ENCODE measurements at places on chromosomes 7 and 10. TPM values are rescaled to one million over a fixed set of nuclear protein-coding genes. Genes with fewer than 3 reads are reported as not detected.

DNA sequence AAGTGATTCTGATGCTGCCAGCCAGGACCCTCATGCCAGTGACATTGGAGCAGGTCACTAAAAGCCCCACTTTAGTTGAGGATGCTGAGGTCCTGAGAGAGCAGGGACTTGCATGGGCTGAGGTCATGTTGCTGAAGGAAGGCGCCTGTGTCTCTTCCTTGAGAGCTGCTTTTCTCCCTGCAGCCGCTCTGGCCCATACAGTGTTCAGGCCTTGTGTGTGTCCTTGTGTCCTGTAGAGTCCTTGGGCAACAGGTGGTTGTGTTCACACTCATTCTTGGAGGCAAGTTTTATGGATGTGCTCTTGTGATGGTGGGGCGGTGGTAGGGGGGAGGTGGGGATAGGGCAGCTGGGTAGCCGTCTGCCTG lies 33.3 kb downstream of the TSPAN14 start:
- DNase-seq: no peak
- peaks cover 53% of the 10 kb centered on the region for H3K4me1 ChIP-seq
- H3K36me3 ChIP-seq: no peaks in the 10 kb centered on the region
- H3K27ac ChIP-seq: peak overlapping the region; percentile 48
- H3K27me3 ChIP-seq: no peaks in the 10 kb centered on the region
- no peak overlapping the region for H3K4me3 ChIP-seq

GRCh38 chr7:116259871-116260440 lies 49.6 kb downstream of the TES start:
- H3K4me1 ChIP-seq: no peaks in the 10 kb centered on the region
- no peaks in the 10 kb centered on the region for H3K36me3 ChIP-seq
- H3K27ac ChIP-seq: no peak overlapping the region

GRCh38 chr10:63266391-63267316 lies 133.5 kb downstream of the NRBF2 start:
- no peak for DNase-seq
- H3K36me3 ChIP-seq: no peaks in the 10 kb centered on the region
- H3K27ac ChIP-seq: peak overlapping the region; percentile 89
- peak overlapping the region; percentile 43 for H3K4me3 ChIP-seq
- H3K27me3 ChIP-seq: no peaks in the 10 kb centered on the region

DNA sequence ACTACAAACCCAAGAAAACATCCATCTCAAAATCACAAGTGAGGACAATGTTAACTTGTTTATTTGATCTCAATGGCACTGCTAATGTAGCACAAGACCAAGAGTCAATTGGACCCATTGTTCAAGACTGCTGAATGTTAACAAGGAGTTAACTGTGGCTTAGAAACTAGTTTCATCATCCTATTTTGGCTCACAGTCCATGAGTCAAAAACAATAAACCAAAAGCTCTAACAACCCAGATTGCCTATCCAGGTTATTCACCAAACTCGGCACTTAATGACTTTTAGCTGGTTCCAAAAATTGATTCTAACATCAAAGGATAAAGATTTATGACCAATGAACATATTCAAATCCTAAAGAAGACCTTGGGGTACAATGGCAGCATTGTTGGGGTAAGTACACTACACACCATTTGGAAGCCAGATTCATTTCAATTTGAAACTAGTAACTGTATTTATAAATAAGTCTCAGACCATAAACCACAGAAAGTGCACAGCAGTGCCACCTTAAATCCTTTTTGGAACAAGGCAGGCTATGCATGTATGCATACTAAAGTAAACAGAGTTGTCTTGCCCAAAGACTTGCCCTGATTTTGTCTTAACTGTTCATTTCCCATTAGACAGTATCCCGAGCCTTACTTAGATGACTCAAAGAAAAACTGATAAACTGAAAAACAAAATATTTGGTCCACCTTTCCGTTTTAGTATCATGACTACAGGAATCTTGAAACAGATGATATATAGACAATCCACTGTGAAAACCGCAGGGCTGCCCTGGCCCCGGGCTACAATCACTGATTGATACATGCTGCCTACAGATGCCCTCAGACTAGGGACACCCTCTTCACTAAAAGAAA lies 84.5 kb downstream of the SRPK2 start:
- H3K4me3 ChIP-seq: no peak overlapping the region
- H3K27me3 ChIP-seq: no peaks in the 10 kb centered on the region
- no peaks in the 10 kb centered on the region for H3K36me3 ChIP-seq
- peaks cover 4% of the 10 kb centered on the region for H3K4me1 ChIP-seq
- no peak for DNase-seq

DNA sequence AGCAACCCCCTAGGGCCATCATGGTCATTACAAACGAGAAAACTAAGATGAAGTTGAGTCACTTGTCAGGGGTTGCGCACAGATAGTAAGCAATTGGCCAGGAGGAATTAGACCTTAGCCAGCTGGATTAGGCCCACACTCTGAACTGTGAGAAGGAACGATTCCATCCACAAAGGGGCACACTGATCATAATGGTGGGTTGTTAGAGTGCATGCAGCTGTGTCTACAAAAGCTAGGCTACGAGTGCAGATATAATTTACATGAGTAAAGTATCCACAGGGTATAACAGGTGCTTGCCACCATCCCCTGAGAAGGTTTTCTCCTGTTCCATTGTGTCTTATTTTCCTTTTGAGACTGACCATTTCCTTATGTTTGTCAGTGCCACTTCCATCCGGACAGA lies 16.6 kb upstream of the FAM170B start:
- DNase-seq: no peak
- no peak overlapping the region for H3K4me3 ChIP-seq
- H3K4me1 ChIP-seq: no peaks in the 10 kb centered on the region
- no peaks in the 10 kb centered on the region for H3K36me3 ChIP-seq

- no peak for DNase-seq
- no peaks in the 10 kb centered on the region for H3K27me3 ChIP-seq
- H3K27ac ChIP-seq: no peak overlapping the region
- H3K4me1 ChIP-seq: no peaks in the 10 kb centered on the region
- H3K4me3 ChIP-seq: no peak overlapping the region
- H3K36me3 ChIP-seq: no peaks in the 10 kb centered on the region
Measured at GRCh38 chr7:120043250-120043649, 229.7 kb upstream of the KCND2 start.

DNA sequence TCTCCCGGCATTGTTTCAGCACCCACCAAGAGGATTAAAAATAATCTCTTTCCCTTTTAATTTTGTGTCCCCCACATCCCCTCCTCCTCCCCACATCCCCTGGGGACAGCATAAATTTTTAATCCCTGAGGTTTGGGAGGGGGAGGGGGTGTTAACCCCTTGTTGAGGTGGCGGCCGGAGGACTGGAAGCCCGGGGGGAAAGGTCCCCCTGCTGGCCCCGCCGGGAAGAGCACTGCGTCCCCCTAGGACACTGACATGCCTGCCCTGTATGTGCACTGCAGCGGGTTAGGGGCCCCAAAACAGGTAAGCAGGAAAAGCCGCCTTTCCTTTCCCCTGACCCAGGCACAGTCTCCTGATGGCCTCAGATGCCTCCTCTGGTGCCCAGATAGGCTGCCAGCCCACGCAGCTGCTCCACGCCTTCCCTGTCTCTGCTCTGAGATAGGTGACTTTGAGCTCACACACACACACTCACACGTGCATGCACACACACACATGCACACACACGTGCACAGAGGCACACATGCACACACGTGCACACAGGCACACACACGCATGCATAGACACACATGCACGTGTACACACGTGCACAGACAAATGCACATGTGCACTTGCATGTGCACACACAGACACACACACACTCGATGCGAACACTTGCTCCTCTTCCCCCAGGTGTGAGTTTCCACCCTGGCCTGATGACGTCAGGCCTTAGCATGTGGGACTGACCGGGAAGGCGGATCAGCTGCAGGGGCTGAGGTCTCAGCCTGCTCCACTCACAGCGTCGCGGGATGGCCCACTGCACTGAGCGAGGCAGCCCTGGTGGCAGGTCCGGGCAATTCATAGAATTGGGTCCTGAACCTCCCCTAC lies 12.3 kb downstream of the CNPY1 start:
- H3K27me3 ChIP-seq: peaks cover 7% of the 10 kb centered on the region
- no peak overlapping the region for H3K27ac ChIP-seq
- H3K36me3 ChIP-seq: no peaks in the 10 kb centered on the region
- H3K4me1 ChIP-seq: peaks cover 10% of the 10 kb centered on the region

- H3K4me1 ChIP-seq: no peaks in the 10 kb centered on the region
- H3K36me3 ChIP-seq: no peaks in the 10 kb centered on the region
- no peak overlapping the region for H3K27ac ChIP-seq
- no peak for DNase-seq
- H3K4me3 ChIP-seq: no peak overlapping the region
Measured at GRCh38 chr10:90968328-90969081, 47.6 kb upstream of the ANKRD1 start.

DNA sequence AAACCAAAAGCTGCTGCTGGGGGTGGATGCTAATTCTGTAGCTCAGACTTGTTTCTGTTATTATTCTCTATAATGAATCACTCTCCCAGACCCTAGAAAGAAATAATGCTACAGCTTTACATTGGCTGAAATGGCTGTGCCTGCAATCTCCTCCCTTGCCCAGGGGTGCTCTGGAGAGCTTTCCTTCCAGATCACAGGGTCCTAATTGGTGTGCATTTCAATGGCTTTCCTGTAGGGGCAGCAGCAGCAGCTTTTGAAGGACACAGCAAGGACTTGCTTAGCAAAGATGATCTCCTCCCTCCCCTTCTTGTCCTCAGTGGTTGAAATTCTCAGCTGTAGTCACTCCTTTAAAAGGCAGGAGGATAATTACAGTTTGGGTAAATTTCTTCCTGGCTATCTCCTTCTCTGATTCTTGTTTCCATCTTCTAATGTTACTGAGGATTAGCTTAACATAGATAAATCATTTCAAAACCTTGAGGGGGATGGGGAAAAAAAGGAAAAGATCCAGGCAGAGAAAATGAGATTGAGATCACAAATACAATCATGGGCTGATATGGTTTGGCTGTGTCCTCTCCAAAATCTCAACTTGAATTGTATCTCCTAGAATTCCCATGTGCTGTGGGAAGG lies 120.2 kb upstream of the CTTNBP2 start:
- H3K4me1 ChIP-seq: no peaks in the 10 kb centered on the region
- no peak overlapping the region for H3K4me3 ChIP-seq
- DNase-seq: peak; percentile 43
- no peak overlapping the region for H3K27ac ChIP-seq
- no peaks in the 10 kb centered on the region for H3K27me3 ChIP-seq

DNA sequence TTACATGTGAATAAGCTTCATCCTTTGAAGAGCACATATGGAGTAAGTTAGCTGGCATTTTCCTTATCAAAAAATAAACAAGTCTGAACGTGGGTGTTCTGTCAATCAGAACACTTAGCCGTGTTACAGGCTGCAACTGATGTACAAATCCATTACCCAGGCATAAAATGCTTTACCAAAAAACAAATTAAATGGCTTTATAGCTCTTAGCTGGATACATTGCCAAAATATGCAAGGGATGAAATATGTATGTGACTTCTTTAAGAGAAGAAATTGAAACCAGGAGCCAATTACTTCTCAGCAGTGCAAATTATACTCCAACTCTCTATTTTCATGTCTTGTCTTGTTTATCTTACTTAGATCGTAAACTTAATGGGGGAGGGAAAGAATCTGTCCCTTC lies 214.8 kb downstream of the DGKB start:
- H3K4me3 ChIP-seq: no peak overlapping the region
- H3K4me1 ChIP-seq: no peaks in the 10 kb centered on the region
- no peaks in the 10 kb centered on the region for H3K36me3 ChIP-seq
- H3K27ac ChIP-seq: no peak overlapping the region
- H3K27me3 ChIP-seq: no peaks in the 10 kb centered on the region

GRCh38 chr10:77374189-77374656 lies 263.4 kb downstream of the KCNMA1 start:
- DNase-seq: no peak
- H3K4me1 ChIP-seq: no peaks in the 10 kb centered on the region
- H3K4me3 ChIP-seq: no peak overlapping the region
- H3K27ac ChIP-seq: no peak overlapping the region
- H3K27me3 ChIP-seq: no peaks in the 10 kb centered on the region

DNA sequence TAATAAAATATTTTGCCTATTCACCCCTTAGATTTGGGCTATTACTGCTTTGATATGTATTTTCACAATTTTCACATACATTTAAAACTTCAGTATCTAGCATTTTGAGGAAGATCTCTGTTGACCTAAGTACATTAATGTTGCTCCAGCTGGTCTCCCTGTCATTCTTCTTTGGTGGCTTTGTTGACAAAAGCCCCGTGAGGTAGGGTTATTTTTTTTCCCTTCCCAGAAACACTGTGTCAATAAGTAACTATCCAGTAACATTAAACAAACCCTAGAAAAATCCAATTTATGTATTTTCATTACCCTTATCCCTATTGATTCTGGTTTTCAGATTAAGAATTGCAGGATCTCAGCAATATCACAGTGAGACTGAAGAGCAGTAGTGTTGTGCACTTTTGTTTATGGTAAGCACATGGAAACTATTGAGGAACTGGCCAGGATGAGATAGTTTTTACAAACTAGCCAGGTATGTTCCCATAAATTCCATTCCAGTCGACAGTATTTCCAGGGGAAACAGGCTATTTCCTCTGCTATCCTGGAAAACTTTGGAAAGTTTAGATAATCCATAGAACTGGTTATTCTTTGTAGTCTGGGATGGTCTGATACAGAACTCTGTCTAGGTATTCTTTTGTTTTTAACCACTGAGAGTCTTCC lies 198.2 kb downstream of the PON1 start:
- H3K36me3 ChIP-seq: no peaks in the 10 kb centered on the region
- H3K4me1 ChIP-seq: no peaks in the 10 kb centered on the region
- H3K27ac ChIP-seq: no peak overlapping the region
- no peaks in the 10 kb centered on the region for H3K27me3 ChIP-seq
- no peak for DNase-seq
- H3K4me3 ChIP-seq: no peak overlapping the region

- H3K27me3 ChIP-seq: no peaks in the 10 kb centered on the region
- no peak overlapping the region for H3K4me3 ChIP-seq
- no peaks in the 10 kb centered on the region for H3K4me1 ChIP-seq
- DNase-seq: no peak
- no peaks in the 10 kb centered on the region for H3K36me3 ChIP-seq
Measured at GRCh38 chr10:130834170-130834569, 477.4 kb downstream of the TCERG1L start.

- peaks cover 3% of the 10 kb centered on the region for H3K4me1 ChIP-seq
- H3K4me3 ChIP-seq: no peak overlapping the region
- no peaks in the 10 kb centered on the region for H3K36me3 ChIP-seq
- H3K27me3 ChIP-seq: no peaks in the 10 kb centered on the region
Measured at GRCh38 chr10:78260680-78261079, 227.0 kb downstream of the RPS24 start.

- no peak overlapping the region for H3K4me3 ChIP-seq
- no peak for DNase-seq
- H3K27ac ChIP-seq: no peak overlapping the region
- no peaks in the 10 kb centered on the region for H3K4me1 ChIP-seq
- no peaks in the 10 kb centered on the region for H3K27me3 ChIP-seq
Measured at GRCh38 chr10:21203473-21204107, 306.5 kb upstream of the NEBL start.

The RGR gene
- 2.2 TPM for polyA plus RNA-seq

The FAM25G gene
- polyA plus RNA-seq: 8.6 TPM

The GALNT17 gene
- polyA plus RNA-seq: 10.9 TPM

The CAMK1D gene
- 14.0 TPM for polyA plus RNA-seq

The GARS1 gene
- polyA plus RNA-seq: 104 TPM

Measured in testis (tissue), 5 donors.